H1 (cell line): ENCODE measurements at places on chromosomes 4 and X. TPM values are rescaled to one million over a fixed set of nuclear protein-coding genes. Genes with fewer than 3 reads are reported as not detected.

DNA sequence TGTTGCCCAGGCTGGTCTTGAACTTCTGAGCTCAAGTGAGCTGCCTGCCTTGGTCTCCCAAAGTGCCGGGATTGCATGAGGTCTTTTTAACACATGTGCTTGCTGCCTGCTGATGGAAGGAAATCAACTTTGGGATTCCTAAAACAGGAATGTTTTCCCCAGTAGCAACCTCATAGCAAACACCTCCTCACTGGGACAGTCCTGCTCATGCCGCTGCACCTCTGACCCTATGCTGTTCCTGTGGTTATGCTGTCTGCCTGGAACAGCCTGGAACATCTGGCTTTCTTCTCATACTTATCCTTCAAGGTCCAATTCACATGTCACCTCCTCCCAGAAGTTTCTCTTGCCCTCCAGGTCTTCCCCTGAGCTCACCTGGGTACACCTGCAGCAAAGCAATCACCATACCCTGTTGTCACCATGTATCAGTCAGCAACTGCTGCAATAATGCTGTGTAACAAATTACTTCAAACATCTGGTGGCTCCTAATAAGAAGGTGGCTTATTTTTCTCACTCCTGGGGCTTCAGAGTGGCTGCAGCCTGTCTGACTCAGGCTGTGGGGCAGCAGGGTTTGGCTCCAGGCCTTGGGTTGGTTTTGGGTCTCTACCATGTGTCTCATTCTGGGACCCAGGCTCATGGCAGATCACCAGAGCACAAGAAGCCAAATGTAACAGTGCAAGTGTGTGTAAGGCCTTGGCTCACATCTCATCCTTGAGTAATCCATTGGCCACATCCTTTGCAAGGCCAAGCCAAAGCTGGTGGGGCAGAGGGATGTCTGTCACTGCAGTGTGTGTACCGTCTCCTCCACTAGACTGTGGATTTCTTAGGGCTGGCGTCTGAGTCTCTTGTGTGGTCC, 59.4 kb upstream of the SORCS2 start:
- DNase-seq = no peak
- H3K4me3 ChIP-seq = no peak overlapping the region
- no peak overlapping the region for H3K27ac ChIP-seq
- H3K36me3 ChIP-seq = no peaks in the 10 kb centered on the region

GRCh38 chr4:176549161-176549865, 229.5 kb downstream of the SPCS3 start:
- H3K36me3 ChIP-seq = no peaks in the 10 kb centered on the region
- H3K27me3 ChIP-seq = no peaks in the 10 kb centered on the region
- no peaks in the 10 kb centered on the region for H3K4me1 ChIP-seq
- no peak overlapping the region for H3K4me3 ChIP-seq

DNA sequence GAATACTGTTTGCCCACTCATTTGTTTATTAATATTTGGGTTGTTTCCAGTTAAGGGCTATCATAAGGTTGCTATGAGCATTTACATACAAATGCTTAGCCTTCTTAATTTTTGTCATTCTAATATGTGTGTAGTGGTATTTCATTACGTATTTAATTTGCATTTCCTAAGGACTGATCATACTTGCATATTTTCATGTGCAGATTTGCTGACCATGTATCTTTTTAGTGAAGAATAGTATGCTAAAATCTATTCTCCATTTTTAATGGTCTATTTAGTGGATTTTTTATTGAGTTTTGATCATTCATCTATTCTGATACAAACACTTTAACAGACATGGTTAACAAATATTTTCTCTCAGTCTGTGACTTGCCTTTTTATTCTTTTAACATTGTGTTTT, 949.5 kb downstream of the RAB28 start:
- no peaks in the 10 kb centered on the region for H3K27me3 ChIP-seq
- H3K27ac ChIP-seq = no peak overlapping the region
- H3K36me3 ChIP-seq = no peaks in the 10 kb centered on the region
- H3K4me3 ChIP-seq = no peak overlapping the region

GRCh38 chr4:52982946-52983340, 120.8 kb downstream of the RASL11B start:
- no peak overlapping the region for H3K27ac ChIP-seq
- DNase-seq = no peak
- no peaks in the 10 kb centered on the region for H3K36me3 ChIP-seq
- no peaks in the 10 kb centered on the region for H3K4me1 ChIP-seq

GRCh38 chr4:5379895-5380294, 328.5 kb downstream of the EVC2 start:
- no peaks in the 10 kb centered on the region for H3K27me3 ChIP-seq
- no peak for DNase-seq
- H3K27ac ChIP-seq = no peak overlapping the region
- no peaks in the 10 kb centered on the region for H3K36me3 ChIP-seq

- no peaks in the 10 kb centered on the region for H3K27me3 ChIP-seq
- no peak for DNase-seq
- H3K36me3 ChIP-seq = no peaks in the 10 kb centered on the region
- no peak overlapping the region for H3K4me3 ChIP-seq
These were observed 62.2 kb downstream of the SH3RF1 start for GRCh38 chr4:169208516-169208915.

GRCh38 chrX:46754036-46754435, 4.9 kb downstream of the SLC9A7 start:
- H3K4me1 ChIP-seq = peaks cover 6% of the 10 kb centered on the region; the same call in 1 of the 2 replicates
- no peak overlapping the region for H3K27ac ChIP-seq
- H3K36me3 ChIP-seq = no peaks in the 10 kb centered on the region

DNA sequence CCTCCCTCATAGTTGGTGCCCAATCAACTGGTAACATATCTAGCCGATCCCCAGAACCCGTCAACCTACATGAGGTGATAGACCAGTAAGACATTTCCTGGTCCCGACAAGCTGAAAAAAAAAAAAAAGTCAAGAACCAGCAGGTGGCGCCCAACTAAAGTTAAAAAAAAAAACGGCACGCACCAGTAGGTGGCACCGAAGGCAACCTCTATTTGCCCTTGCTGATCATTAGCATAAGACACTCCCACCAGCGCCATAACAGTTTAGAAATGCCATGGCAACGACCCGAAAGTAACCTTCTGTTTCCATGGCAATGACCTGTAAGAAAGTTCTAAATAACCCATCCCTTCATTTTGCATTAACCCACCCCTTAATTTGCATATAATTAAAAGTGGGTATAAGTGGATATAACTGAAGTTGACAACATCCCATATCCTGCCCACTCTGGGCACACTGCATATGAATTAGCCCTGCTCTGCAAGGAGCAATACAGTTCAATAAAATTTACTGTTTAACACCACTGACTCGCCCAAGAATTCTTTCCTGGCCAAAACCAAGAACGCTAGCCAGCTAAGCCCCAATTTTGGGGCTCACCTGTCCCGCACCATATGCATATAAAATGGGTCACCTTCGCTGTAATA, 83.9 kb upstream of the SPANXB1 start:
- no peak overlapping the region for H3K27ac ChIP-seq
- no peak overlapping the region for H3K4me3 ChIP-seq
- peak; percentile 47 for DNase-seq

- H3K4me1 ChIP-seq = peaks cover 19% of the 10 kb centered on the region
- no peaks in the 10 kb centered on the region for H3K27me3 ChIP-seq
- H3K4me3 ChIP-seq = peak overlapping the region; percentile 15; the same call in 1 of the 2 replicates
- DNase-seq = no peak
- H3K27ac ChIP-seq = no peak overlapping the region
These were observed 24.8 kb downstream of the ZFYVE28 start for GRCh38 chr4:2393353-2394270.

- no peaks in the 10 kb centered on the region for H3K27me3 ChIP-seq
- H3K36me3 ChIP-seq = no peaks in the 10 kb centered on the region
- no peaks in the 10 kb centered on the region for H3K4me1 ChIP-seq
These were observed 78.9 kb upstream of the UNC5C start for GRCh38 chr4:95627709-95628108.

GRCh38 chr4:4591071-4591470, 49.2 kb upstream of the STX18 start:
- no peak overlapping the region for H3K4me3 ChIP-seq
- no peaks in the 10 kb centered on the region for H3K4me1 ChIP-seq
- H3K27ac ChIP-seq = no peak overlapping the region
- no peaks in the 10 kb centered on the region for H3K27me3 ChIP-seq

GRCh38 chr4:15233264-15233597, 194.6 kb upstream of the C1QTNF7 start:
- H3K27ac ChIP-seq = no peak overlapping the region
- no peak for DNase-seq
- H3K27me3 ChIP-seq = no peaks in the 10 kb centered on the region
- H3K36me3 ChIP-seq = no peaks in the 10 kb centered on the region
- H3K4me3 ChIP-seq = no peak overlapping the region
- H3K4me1 ChIP-seq = no peaks in the 10 kb centered on the region

- H3K27ac ChIP-seq = no peak overlapping the region
- H3K4me3 ChIP-seq = no peak overlapping the region
- H3K36me3 ChIP-seq = no peaks in the 10 kb centered on the region
- no peak for DNase-seq
These were observed 411.4 kb downstream of the GPAT3 start for GRCh38 chr4:83947125-83947829.

TMPRSS11F gene
- total RNA-seq = not detected in 2 replicates

DNA sequence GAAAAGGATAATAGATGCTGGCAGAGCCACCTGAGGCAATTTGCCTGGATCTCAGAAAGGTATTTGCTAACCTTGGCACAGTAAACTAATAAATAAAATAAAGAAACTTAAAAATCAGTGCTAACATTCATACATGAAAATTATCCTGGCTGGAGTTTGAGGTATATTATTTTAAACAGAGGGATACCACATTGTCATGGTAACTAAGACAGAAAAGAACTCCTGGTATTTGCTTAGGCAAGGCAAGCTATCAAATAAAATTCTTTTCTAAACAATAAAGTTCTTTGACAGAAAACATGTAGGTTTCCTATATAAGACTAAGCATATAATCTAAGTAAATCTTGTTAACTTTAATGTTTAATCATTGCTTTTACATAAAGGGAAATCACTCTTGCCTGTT, 218.8 kb downstream of the MAGEB17 start:
- no peak overlapping the region for H3K4me3 ChIP-seq
- DNase-seq = no peak
- H3K27me3 ChIP-seq = no peaks in the 10 kb centered on the region
- H3K36me3 ChIP-seq = no peaks in the 10 kb centered on the region
- no peak overlapping the region for H3K27ac ChIP-seq
- peaks cover 7% of the 10 kb centered on the region; the same call in 1 of the 2 replicates for H3K4me1 ChIP-seq

FABP2 gene
- total RNA-seq = not detected in 2 replicates

BEX5 gene
- 9.9 and 12.0 TPM in 2 replicates for total RNA-seq

GRCh38 chrX:31213941-31214340, 142.1 kb upstream of the FTHL17 start:
- H3K27ac ChIP-seq = no peak overlapping the region
- H3K4me3 ChIP-seq = no peak overlapping the region
- H3K36me3 ChIP-seq = no peaks in the 10 kb centered on the region
- no peaks in the 10 kb centered on the region for H3K27me3 ChIP-seq

DNA sequence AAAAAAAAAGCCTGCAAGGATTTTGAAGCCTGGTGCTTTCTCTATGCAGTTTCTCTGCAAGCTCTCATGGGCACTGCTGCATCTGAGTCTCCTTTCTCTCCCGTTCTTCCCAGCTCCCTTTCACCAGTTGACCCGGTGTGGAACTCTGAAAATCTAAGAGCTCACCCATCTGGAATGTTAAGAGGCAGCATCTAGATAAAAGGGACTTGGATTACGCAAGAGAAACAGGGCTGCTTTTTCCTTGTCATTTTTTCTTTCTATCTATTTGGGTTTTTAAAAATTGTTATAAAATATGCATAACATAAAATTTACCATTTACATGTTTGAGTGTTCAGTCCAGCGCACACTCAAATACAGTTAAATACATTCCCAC, 95.2 kb upstream of the RPS6KA3 start:
- H3K27me3 ChIP-seq = no peaks in the 10 kb centered on the region
- DNase-seq = no peak
- H3K4me1 ChIP-seq = no peaks in the 10 kb centered on the region
- H3K27ac ChIP-seq = no peak overlapping the region
- no peaks in the 10 kb centered on the region for H3K36me3 ChIP-seq
- H3K4me3 ChIP-seq = no peak overlapping the region

DNA sequence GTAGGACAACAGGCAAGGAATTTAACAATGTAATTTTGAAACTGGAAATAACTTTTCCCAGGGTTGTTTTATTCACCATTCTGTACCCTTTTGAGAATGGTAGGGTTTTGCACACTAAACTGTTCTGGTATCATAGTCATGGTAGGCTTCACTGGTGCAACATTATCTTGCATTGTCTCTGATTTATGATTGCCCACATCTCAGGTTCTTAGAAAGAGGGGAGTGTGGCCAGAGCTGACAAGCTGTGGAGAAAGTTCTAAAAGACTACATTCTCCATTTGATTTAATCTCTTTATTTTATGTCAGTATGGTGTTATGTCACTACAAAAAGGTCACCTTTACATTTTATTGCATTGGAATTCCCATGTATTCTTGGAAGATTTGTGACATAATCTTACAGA, 447.3 kb downstream of the GRIA2 start:
- no peak overlapping the region for H3K4me3 ChIP-seq
- no peak for DNase-seq
- H3K27ac ChIP-seq = no peak overlapping the region
- H3K4me1 ChIP-seq = no peaks in the 10 kb centered on the region

PCDH10 gene
- total RNA-seq = 9.3 and 10.0 TPM in 2 replicates

DNA sequence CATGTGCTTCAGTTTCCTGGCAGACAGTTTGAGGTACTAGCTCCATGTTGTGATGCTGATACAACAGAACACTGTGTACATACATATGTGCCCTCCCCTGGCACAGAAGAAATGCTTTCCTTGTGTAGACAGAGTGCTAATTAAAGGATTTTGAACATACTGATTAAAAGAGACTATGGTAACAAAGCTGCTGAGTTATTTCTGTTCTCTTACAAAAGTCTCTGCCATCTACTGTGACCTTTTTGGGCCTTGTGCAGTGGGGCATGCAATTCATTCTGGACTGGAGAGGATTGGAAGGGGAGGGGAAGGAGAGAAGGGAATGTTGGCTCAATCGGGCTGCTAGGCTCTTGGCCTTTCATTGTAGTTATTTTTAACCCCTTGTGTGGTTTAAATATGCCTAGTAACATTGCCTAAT, 6.0 kb downstream of the PDLIM5 start:
- H3K4me3 ChIP-seq = no peak overlapping the region
- DNase-seq = no peak
- peaks cover 19% of the 10 kb centered on the region for H3K4me1 ChIP-seq

GRCh38 chr4:98199247-98199646, 56.0 kb upstream of the STPG2 start:
- no peaks in the 10 kb centered on the region for H3K27me3 ChIP-seq
- H3K4me1 ChIP-seq = 0 out of 2 replicates have a peak, but pooled peaks cover 3% of the 10 kb centered on the region
- no peak overlapping the region for H3K4me3 ChIP-seq
- no peak for DNase-seq
